ENCODE measurements at places on chromosomes 11 and 22.
A peak's percentile ranks its signal among the peaks of the same experiment; 100 is the strongest.

DNA sequence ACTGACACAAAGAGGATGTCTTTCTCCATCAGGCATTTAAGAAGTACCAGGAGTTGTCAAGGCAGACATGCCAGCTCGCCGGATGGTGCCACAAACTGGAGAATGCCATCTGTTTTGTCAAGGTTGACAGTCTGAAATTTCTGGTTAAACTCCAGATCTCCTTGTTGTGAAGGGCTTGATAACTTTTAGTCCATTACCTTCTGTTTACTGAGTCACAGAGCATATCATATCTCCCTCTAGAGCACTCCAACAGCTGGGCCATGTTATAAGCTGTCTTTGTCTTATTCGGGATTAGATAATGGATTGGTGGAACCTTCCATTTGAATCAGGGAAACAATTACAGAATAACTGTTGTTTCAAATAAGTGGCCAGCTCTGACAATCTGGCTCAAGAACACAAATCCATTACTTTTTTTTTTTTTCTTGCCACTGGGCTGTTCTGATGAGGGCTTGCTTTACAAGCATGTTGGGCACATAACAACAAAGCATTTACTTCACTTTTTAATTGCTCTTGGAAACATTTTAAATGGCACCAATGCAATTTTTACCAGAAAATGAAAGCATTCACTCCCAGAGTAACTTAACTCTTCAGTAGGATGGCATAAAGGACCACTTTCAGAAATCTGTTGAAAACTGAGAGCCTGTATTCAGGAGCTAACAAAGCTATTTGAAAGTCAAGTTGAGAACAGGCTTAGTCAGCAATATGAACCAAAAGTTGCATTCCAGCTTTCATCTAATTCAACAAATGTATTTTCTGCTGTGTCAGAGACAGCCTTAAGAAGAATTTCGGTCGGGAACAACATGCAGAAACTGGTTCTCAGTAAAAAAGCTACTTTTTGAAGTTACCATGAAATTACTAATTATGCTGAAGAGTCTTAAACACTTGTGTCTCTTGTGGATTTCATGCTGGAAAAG is 227.6 kb upstream of the PITPNB start:
- DNase-seq = no peak

DNA sequence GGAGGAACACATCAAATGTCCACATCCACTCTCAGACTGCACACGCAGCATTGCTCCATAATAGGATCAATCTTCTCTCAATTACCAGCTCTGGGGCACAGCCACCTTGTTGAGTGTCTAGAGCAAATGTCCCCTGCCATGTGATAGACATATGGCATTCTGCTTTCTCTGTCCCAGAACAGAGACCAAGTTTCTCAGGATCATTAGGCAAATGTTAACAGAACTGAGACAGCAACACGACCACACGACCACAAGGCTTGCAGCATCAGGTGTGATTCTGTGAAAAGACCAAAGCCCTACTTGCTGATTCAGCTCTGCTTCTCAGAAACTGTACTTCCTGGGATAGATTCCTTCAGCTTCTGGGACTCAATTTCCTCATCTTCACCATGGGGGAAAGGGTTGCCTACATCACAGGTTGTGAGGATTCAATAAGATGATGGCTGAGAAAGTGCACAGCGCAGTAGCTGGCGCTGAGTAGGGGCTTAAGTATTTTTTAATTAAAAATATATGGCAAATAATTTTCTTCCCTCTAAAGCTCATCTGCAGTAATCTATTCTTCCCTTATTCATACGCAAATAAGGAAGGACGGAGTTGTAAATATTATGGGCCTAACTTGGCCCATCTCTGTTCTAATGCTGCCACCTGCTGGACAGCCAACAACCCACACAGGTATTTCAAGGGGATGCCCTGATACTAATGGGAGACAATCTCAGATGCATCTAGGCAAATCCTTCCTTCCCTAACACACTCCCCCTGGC is 54.3 kb upstream of the USP47 start:
- DNase-seq = peak; percentile 28

GRCh38 chr11:63590024-63590788 is 24.0 kb downstream of the PLAAT3 start:
- DNase-seq = no peak

- DNase-seq = no peak
These were observed 297.7 kb upstream of the CCDC90B start for GRCh38 chr11:83583757-83584366.

DNA sequence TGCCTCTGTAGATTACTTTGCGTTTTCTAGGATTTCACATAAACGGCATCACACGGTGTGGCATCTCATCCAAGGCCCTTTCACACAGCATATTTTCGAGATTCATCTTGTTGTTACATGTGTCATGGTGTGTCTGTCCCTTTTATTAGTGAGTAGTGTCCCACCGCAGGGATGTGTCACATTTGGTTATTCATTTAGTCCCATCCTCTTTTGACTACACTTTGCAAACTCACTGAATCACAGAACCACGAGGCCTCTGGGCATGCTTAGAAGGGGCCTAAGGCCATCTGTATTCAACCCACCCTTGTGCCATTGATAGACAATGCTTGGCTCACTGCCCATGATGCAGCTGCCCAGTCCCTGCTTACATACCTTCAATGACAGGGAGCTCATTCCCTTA is 4.2 kb upstream of the RAC2 start:
- no peak for DNase-seq

DNA sequence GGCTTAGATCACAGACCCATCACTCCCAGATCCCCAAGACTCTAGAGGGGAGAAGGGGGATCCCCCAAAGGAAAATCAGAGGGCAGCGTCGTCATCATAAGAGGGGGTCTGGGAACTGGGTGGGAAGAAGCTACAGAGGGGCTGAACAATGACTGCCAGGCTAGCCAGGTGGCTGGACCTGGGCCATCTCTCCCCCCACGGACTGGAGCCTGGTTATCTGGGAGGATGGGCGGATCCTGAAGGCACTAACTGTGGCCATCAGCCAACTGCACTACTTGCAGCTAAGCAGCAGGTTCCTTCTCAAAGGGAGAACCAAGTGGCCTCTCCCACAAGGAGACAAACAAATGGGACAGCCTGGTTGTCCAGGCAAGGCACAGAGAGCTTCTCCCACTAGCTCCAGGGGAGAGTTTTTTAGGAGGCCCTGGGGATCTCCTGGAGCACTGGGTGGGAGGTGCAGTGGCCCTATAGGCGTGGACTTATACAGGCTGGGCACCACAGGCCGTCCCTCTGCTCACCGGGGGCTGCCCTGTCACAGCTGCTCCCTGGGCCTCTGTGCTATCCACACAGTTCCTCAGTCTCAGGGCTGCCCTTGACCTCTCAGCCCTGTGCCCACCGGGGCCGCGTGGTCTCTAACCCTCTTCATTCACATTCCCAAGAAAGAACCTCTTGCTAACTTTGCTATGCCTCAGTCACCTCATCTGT is 15.4 kb downstream of the P2RY6 start:
- no peak for DNase-seq

GRCh38 chr11:60978546-60979380 is 7.3 kb downstream of the CD6 start:
- peak; percentile 33 for DNase-seq

DNA sequence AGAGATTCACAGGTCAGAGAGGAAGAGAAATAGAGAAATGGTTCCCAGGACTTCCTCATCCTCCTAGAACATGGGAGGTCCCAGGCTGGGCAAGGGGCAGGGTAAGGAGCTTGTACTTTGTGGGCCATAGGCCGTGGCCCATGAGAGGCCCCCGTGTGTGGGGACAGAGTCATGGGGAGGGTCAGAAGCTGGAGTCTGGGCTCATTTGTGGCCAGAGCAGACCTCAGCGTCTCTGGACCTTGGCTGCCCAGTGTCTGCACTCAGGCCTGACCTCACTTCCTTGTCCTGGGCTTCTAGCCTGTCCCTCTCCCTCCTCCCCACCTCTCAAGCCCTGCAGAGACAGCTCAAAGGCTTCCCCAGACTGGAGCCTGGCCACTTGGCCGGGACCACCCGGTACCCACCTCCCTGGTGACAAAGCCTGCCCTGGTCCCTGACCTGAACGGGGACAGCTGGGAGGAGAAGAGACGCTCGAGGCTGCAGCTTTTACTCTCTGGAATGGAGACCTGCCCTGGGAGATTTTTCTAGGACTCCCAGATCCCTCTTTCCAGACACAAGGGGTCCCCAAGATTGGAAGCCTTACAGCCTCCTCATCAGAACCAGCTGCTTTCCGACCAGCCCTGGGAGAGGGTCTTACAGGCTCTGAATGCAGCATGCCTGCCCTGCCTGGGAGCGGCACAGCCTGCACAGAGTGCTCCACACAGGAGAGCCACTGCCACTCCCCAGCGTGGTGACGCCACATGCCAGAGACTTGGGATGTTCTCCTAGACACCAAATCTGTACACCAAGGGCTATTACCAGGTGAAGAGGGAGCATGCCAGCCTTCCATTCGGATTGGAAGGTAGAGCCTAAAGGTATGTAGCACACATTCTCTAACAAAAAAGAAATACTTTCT is 569.0 kb upstream of the B3GAT1 start:
- DNase-seq = no peak

- no peak for DNase-seq
These were observed 24.3 kb downstream of the TTC12 start for GRCh38 chr11:113338730-113339129.

DNA sequence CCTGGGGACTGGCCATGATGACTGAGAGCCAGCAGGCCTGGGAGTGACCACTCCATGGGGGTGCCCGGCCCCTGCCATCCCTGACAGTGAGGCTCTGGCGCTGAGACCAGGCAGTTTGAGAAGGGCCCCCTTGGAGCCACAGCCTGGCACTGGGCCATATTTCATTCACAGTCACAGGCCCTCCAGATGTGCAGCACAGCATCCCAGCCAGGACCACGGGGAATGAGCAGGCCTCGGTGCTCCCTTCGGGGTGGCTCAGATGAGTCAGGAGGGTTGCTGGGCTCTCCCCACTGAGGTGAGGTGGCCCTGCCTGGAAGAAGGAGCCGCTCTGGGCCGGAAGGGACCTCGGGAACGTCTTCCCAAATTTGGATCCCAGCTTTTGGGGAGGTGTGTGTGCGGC is 53.0 kb downstream of the GRAMD4 start:
- no peak for DNase-seq

DNA sequence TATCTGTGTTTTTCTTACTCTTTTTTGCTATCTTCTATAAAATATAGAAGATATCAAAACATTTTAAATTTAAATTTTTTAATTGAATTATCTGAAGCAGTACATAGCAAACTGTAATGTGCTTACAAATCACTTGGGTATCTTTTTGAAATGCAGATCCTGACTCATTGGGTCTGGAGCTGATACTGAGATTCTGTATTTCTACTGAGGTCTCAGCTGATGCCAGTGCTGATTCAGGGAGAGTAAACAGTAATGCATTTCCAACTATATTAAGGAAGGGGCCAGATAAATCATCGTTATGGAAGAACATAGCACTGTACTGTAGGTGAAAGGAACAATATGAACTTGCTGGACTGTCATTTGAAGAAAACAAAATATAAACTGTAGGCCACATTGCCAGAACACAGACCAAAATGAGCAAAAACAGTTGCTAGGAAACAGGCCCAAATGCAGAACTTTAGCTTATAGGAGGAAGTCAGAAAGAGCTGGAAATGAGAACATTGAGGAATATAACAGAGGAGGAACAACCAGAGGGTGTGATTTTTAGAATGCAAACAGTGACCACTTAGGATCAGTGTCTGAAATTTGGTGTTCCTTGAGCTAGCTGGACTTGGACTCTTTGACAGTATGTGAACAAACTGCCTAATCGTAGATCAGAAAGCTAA is 3.3 kb downstream of the ARL14EP start:
- no peak for DNase-seq

- DNase-seq = no peak
These were observed 15.8 kb downstream of the ABTB2 start for GRCh38 chr11:34341931-34342533.

DNA sequence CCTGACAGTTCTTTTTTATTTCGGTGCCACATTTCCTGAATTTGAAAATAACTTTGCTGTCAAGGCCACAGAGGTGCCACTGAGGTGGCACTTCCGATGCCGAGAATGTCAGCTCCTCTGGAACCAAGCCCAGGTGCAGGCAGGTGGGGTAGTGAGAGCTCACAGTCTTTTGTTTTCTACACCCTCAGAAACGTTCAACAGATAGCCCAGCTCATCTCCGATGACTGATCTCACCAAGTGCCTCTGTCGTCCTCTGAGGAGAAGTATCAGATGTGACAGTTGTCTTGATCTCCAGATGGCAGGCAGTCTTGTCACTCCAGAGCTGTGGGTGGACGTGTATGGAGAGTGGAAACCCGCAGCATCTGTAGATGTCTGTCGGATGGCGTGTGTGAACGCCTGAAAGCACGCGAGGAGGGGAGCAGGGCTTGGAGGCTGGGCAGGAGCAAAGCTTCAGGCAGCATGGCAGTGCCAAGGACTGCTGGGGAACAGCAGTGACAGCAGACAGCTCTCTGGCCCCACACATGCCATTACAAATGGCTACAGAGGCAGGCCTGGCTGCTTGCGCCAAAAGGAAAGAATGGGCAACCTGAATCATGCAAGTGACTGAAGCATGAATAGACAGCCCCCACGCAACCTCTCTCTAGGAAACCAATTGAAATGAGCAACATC is 877.0 kb downstream of the OPCML start:
- DNase-seq = no peak

- DNase-seq = no peak
These were observed 23.3 kb downstream of the SAMM50 start for GRCh38 chr22:43978558-43978957.

DNA sequence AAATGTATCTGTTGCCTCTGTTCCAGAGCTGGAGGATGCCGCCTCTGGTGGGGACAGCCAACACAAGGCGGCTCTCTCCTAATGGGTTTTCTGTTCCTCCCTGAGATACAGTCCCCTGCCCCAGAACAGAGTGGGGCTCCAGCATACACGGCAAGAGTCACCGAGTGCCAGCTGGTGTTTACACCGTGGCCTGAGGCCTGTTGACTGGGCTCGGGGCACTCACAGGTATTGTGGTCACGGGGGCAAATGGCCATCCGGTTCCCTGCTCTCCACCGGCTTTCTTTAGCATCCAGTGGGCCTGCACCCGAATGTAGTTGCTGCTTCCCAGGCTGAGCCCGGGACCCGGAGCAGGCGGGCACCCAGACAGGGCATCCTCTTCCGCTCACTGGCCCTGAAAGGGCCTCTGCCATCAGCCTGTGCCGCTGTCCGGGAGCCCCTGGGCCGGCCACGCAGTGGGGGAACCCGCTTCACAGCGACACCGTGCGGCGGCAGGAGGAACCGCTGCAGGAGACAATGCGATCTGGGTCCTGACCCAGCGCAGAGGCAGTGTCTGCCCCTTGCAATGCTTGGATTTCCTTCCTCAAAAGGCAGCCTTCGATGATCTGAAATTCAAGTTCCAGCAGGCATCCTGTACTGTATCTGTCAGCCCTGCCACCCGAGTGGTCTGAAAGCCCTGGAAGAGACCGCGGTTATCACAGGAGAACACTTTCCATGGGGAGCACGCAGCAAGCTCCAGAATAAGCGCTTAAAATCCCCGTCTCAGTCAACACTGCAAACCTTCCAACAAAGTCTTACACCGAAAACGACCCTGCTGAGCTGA is 859 bp upstream of the KRTAP5-5 start:
- DNase-seq = peak; percentile 22

- no peak for DNase-seq
These were observed 35.1 kb downstream of the FBLN1 start for GRCh38 chr22:45537734-45538181.

GRCh38 chr22:22075382-22076163 is 93.0 kb upstream of the TOP3B start:
- DNase-seq = no peak

GRCh38 chr22:35956850-35957249 is 71.8 kb downstream of the RBFOX2 start:
- DNase-seq = no peak

Data from activated CD8-positive, alpha-beta memory T cell treated with anti-CD3 and anti-CD28 coated beads for 4 hours (primary cell).